Left kidney (tissue), 8 donors: ENCODE measurements at places on chromosomes 1 and 21.

DNA sequence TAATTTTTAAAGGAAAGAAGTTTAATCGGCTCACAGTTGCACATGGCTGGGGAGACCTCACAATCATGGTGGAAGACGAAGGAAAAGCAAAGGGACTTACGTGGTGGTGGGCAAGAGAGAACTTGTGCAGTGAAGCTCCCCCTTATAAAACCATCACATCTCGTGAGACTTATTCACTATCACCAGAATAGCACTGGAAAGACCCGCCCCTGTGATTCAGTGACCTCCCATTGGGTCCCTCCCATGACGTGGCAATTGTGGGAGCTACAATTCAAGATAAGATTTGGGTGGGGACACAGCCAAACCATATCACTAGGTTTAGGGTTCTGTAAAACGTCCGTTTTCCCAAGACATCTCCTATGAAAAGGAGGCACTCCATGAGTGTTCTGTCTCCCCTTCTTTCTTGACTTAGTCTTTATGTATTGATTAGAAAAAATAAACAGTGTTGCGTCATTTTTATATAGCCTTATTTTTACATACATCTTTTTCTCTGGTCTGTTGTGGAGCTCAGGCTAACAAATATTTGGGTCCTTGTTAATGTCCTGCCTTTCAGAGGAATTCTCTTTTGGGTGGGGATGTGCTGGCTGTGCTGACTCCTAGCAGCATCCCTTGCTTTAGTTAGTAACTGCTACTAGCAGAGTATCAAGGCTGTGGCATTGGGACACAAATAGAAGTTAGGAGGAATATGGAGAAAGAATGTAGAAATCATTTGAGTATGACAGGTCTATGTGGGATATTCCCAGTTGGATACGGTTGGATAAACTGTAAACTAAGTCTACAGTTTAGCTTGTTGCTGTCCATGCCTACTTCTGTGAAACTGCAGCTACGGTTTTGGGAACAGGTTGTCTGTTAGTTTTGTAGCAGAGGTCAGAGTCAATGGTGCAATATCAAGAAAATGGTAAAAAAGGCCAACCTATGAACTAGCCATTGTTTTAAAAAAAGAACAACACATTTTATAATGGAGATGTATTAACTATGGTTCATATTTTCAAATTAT lies 23.5 kb downstream of the BACH1 start:
- no peak for DNase-seq

DNA sequence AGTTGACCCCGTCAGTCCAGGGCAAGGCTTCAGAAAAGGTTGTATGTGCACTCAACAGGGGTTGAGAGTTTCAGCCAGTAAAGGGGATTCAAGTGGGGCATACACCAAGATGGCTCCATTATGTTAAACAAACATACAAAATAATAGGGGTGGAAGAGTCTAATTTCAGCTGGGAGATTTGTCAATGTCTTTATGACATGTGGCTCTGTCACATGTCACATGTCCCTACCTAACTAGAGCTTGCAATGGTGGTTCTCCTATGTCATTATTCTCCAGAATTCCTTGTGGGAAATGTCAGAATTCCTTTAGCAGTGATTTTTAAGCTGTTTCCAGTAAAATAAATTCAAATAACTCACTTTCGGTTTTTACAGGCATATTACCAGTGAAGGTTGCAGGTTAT lies 392.0 kb upstream of the ADGRL4 start:
- DNase-seq: no peak

- no peak for DNase-seq
Measured at GRCh38 chr1:24639881-24640280, 3.2 kb upstream of the SRRM1 start.

- no peak for DNase-seq
Measured at GRCh38 chr1:59569198-59569597, 245.6 kb upstream of the HOOK1 start.

- no peak for DNase-seq
Measured at GRCh38 chr1:117118137-117118536, 3.4 kb downstream of the TRIM45 start.

DNA sequence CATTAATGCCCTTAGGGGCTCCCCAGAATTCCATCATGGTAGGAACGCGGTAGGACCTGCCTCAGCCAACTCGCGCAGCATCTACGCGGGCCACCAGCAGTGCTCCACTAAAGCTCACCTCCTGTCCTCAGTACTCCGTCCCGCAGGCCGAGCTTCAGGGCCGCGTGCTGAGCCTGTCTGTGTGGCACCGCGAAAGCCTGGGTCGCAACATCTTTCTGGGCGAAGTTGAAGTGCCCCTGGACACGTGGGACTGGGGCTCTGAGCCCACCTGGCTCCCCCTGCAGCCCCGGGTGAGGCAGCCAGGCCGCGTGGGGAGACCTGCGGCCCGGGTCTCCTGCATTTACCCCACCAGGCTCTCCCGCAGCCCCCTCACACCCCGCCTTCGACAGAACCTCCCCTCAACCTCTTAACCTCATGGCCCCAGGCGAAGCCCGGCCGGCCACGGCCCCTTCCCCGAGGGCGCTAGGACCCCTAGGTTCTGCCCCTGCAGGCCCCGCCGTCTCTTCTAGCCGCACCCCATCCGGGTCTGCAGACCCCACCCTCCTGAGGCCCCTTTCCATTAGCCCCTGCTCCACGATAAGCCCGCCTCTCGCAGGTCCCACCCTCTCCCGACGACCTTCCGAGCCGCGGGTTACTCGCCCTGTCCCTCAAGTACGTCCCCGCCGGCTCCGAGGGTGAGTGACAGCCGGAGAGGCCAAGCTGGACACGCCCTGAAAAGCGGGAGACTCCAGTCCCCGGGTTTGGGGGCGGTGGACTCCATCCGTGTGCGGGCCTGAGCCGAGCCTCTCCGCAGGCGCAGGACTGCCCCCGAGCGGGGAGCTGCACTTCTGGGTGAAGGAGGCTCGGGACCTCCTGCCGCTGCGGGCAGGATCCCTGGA lies 9.1 kb downstream of the SYTL1 start:
- DNase-seq: no peak

GRCh38 chr1:66296951-66297350 lies 237.0 kb upstream of the SGIP1 start:
- no peak for DNase-seq

DNA sequence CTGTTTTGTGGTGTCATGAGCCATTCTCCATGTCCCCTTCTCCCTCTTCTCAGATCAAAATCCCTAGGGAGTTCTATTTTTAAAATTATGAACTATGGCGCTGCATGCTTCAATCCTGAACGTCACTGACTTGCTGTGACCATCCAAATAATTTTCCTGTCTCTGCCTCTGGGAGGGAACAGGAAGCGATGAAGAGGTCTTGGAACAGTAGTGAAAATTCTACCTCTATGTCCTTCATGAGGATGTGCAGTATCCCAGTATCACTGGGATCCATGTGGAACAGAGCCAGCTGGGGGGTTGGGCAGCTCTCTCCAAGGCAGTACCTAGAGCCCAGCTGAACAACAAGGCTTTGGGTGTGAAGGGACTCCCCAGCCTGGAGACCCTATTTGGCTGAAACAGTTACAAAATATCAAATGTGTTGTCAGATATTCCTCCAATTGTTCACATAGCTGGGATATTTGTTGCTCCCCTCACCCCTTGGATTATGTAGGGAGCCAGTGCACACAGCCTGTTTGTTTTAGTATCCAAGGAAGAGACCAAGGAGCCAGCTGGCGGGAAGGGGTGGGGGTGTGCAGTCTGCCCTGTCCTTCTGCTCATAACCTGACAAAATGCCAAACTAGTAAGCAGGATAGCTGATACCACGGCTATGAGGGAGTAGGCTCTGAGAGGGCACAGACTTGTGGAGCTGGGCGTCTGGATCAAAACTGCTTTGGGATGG lies 7.6 kb downstream of the DCLRE1B start:
- no peak for DNase-seq

- no peak for DNase-seq
Measured at GRCh38 chr1:18681423-18681835, 50.8 kb downstream of the PAX7 start.

DNA sequence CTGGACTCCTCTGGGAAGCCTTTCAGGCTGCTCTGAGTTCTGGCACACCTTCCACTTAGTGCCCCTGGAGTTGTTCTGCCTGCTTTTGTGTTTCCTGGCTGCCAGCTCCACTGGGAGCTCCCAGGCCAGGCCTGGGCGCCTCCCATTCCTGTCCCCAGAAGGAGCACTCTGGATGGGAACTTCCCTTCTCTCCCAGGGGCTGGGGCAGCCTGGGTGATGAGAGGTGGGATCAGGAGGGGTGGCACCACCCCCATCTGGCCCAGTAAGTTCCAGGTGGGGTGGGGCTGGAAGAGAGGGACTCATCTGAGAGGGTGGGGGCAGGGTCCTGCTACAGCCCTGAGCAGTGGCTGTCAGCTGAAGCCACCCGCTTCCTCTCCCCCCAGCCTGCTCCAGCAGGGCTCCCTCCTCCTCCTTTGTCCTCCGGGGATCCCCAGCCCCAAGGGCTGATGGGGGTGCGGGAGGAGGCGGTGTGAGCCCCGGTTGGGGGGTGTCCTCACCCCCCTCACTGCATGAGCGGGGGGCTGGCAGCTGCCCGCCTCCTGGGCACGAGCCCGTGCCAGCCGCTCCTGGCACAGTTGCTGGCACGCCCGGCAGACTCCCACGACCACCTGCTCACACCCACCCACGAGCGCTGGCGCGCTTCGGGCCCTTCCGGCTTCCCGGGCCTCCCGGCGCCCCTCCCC lies 4.7 kb downstream of the FOXO6 start:
- DNase-seq: no peak

DNA sequence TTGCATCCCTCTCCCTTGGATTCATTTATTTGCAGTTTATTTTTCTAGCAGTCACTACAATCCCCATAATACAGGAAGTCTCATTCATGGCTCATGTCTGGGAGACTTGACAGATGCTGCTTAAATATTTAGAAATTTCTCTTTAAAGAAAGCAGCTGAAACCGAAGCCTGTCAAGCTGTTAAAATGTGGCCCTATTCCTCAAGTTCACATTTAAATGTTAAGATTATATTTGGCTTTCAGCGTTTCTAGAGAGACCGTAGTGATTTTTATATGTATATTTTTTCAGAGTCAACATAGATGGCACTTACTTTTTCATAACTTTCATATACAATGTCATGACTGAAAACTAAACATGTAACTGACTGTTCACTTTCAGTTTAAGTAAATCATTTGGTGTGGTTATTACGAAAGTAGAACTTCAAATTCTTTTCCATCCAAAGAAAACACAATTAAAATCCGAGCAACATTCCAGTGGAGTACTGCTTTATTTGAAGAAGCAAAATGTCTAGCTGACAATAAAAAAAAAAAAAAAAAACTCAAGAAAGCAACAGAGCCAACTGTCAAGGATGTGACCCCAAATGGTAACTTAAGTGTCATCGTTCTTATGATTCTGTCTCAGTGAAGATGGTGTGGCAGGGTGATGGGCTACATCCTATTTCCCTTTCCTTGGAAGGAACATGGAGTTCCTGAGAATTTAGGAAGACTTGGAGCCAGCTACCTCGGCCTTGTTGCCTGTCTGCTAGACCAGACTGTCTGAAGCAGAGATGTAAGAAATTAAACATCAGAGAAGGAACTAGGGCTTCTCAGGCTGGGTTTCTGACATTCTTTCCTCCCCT lies 37.8 kb downstream of the MIS18A start:
- DNase-seq: no peak

DNA sequence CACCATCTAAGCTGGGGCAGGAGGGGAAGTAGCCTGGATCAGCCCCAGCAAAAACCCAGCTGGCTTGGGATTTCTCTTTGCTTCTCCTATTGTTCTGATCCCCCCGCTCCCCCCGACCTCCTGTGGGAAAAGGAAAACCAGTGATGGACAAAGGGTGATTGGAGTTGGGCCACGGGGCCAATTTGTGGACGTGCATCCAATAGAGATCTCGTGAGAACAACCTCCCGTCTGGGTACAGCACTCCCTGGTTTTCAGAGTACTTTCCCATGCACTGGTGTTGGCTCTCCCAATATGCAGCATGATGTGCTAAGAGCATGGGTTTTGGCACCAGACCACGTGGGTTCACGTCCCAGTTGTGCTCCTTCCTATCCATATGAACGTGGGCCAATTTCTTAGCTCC lies 9.0 kb downstream of the BLACAT1 start:
- DNase-seq: no peak

GRCh38 chr1:203069030-203069747 lies 16.6 kb downstream of the MYOG start:
- peak; percentile 57 for DNase-seq

DNA sequence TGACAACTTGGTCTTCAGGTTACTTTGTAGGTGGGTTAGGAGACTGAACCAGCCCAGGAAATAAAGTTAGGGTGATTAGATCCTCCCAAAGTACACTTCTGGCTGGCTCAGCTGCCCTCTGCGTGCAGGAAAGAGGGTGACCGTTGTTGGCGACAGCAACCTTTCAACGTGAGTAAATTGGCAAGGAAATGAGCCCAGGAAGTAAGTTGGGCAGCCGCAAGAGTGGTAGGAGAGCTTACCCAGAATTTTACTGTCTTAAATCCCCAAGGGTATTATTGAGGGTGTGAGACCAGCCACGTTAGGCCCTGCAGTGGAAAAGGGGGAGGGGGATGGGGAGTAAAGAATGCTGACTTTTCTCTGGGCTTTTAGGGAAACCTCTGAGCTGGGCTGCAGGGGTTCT lies 1.6 kb downstream of the TENT5C start:
- DNase-seq: no peak

DNA sequence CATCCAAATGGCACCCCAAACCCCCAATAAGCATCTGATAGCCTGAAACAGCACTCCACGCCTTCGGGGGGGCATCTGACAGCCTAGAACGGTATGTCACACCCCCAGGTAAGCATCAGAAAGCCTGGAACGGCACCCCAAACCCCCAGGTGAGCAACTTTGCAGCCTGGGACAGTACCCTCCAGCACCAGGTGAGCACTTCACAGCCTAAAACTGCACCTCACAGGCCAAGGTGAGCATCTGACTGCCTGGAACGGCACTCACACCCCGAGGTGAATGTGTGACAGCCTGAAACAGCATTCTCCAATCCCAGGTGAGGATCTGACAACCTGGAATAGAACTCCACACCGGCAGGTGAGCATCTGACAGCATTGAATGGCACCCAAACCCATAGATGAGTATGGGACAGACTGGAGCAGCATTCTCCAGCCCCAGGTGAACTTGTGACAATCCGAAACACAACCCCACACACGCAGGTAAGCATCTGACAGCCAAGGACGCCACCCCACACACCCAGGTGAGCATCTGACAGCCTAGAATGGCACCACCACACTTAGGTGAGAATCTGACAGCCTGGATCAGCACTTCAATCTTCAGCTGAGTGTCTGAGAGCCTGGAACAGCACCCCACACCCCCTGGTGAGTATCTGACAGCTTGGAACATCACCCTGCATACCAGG lies 18.3 kb upstream of the MMEL1 start:
- DNase-seq: no peak
